ENCODE measurements at places on chromosomes 5 and 9. TPM values are rescaled to one million over a fixed set of nuclear protein-coding genes. Genes with fewer than 3 reads are reported as not detected.

Gene RFK
- total RNA-seq, result 8.3 TPM

Gene OGN
- total RNA-seq, result not detected

Gene PCDHB3
- not detected for total RNA-seq

Gene GABRG2
- total RNA-seq, result not detected

Gene ERBIN
- total RNA-seq, result 52.3 TPM
